ENCODE measurements at places on chromosomes 7 and 10.

DNA sequence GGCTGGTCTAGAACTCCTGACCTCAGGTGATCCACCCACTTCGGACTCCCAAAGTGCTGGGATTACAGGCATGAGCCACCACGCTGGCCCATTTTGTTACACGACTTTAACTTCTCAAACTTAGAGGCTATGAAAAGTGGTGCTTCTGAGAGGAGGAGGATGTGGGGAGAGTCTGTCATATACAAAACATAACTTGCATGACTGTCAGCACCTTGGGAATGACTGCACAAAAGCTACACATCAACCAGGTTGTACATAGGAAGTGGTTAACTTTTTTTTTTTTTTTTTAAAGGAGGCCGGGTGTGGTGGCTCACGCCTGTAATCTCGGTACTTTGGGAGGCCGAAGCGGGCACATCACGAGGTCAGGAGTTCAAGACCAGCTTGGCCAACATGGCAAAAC lies 43.4 kb upstream of the GSDME start:
- no peak for DNase-seq

DNA sequence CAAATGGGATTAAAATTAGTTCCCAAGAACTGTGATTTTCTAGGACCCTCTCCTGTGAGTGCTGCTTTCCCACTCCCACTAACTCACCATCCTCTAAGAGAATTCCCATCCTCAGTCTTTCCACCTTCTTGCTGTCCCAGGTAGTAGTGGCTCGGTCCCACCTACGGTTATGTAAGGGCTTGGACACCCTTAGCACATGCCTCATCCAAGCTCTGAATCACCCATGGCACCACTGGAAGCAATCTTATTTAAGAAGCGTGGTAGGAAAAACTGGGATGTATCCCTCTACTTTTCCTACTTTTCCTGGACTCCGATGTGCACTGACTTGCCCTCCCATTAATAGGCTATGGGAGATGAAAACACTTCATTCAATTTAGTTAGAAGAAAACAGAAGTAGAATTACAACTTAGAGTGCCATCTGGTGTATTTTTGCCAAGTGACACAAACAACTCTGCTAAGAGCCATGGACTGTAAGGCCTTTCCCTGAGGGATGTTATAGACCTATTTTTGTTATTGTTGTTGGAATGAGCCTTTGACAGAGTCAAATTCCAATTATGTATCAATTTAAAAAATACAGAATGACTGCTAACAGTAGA lies 13.7 kb upstream of the ANKRD22 start:
- no peak for DNase-seq

GRCh38 chr10:64699244-64699643 lies 1178.0 kb downstream of the REEP3 start:
- DNase-seq, result no peak

GRCh38 chr7:120475994-120476393 lies 203.0 kb downstream of the KCND2 start:
- no peak for DNase-seq

DNA sequence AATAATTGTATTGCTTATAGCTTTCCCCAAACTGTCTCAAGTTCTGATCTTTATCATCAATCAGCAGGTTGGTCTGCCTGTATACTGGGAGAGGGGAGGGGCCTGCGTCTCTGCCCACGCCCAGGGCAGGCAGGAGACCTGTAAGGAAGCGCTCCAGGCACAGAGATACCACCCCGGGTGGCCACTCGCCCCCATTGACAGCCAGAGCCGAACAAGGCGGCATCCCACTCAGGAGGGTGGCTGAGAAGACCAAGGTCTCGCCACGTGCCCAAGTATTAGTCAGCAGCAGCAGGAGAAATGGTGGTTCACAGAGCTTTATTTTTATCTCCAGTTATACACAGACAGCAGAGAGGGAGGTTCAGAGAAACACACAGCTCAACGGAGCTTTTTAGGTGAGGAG lies 7.2 kb downstream of the STK32C start:
- no peak for DNase-seq

DNA sequence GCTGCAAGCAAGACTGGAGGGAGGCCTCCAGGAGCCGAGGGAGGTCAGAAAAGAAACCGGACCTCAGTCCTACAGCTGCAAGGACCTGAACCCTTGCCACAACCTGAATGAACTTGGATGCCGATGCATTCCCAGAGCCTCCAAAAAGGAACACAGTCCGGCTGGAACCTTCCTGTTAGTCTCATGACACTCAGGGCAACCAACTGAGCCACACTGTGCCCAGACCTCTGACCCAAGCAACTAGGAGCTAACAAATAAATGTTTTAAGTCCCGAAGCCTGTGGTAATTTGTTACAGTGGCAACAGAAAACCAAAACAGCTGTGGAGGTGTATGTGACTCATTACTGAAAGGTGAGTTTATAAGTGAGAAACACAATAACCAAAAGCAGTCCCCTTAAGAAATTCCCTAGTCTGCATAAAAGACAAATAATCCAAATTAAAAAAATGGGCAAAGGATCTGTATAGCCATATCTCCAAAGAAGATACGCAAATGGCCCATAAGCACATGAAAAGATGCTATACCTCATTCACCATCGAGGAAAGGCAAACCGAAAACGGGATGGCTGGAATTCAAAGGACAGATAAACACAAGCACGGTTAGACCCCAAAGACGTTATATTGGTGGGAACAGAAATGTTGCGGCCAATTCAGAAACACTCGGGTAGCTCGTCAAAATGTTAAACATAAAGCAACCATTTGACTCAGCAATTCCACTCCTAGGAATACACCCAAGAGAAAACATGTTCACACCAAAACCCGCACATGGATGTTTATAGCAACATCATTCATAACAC lies 24.8 kb downstream of the GNA12 start:
- DNase-seq, result no peak

DNA sequence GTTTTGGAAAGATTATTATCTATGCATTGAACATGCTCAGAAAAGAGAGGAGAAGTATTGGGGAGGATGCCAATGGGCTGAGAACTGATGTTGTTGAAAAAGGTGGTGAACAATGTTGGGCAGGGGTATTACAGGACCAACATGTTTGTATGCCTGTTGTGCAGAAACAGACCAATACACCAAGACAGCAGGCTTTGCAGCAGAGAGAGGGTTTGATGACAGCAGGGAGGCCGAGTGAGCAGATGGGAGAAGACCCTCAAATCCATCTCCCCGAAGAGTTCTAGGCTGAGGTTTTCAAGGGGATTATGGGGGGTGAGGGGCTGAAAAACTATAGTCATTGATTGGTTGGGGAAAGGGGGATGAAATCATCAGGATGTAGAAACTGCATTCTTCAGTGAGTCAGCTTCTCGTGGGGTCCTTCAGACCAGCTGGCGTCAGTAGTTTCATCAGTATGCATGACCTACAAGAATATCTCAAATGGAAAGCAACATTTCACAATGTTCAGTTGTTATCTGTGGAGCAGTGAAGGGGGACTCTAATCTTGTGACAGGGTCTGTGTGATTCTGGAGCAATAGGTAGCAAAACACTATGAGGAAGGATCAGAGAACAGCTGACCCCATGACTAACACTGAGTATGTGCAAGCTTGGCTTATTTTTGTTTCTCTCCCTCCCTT lies 167.8 kb downstream of the BAMBI start:
- no peak for DNase-seq

- no peak for DNase-seq
Observed at GRCh38 chr7:109901926-109902325, 1189.0 kb upstream of the LRRN3 start.

DNA sequence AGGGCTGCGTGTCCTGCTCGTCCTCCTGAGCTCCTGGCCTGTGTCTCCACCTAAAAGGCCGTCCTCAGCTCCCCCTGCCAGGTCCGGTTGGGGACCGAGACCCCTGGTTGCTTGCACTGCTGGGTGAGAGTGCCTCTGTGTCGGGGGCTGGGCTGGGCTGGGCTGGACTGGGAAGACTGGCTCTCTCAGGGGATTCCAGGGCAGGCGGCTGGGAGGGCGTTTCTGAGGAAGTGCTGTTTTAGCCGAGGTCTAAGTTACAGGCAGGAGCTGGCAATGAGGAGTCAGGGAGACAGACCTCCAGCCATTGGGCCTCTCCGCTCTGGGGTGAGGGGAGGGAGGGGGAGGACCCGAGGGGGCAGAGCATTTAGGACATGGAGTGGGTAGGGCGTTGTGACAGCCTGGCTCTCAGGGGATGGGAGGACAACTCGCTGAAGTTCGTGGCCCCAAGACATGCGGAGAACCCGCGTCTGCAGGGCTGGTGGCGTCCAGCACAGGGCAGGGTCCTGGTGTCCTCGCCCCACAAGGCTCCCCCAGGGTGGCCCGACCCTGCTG lies 20.9 kb downstream of the FOXK1 start:
- no peak for DNase-seq

DNA sequence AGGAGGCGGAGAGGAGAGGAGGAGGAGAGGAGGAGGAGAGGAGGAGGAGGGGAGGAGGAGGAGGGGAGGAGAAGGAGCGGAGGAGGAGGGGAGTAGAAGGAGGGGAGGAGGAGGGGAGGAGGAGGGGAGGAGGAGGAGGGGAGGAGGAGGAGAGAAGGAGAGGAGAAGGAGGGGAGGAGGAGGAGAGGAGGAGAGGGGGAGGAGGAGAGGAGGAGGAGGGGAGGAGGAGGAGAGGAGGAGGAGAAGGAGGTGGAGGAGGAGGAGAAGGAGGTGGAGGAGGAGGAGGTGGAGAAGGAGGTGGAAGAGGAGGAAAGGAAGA lies 15.5 kb upstream of the CRCP start:
- no peak for DNase-seq

GRCh38 chr10:87670586-87670985 lies 10.9 kb downstream of the PAPSS2 start:
- no peak for DNase-seq

DNA sequence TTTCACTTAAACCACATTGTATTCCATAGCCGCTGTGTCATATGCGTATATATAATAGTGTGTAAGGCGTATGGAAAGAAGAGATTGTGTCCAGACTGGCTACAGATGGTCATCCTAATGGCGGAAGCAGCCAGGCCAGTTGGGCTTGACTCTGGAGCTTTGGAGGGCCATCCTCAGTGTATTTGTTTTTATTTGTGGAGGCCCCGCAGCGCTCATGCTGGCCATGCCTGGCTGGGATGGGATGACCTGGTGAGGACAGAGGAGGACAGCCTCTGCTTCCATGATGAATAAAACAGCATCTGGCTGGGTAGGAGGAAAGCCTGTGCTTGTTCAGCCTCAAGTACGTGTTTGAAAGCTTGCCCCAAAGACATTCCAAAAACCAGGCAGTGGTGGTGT lies 220.3 kb downstream of the EBF3 start:
- no peak for DNase-seq

DNA sequence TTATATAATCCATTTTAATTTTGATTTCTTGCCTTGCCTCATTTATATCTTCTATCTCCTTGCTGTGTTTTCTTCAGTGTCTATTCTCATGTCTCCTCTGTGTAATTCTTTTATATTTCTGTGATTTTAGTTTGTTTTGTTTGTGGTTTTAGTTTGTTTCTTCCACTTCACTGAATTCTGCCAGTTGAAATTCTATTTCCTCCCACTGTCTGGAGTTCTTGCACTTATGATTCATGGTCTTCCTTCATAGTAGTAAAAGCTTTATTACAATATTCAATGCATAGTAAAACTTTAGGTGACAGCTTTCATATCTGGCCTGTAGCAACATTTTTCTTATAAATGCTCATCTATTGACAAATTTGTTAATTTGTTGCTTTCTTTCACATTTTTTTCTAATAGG lies 113.3 kb downstream of the MAGI2 start:
- DNase-seq, result no peak

DNA sequence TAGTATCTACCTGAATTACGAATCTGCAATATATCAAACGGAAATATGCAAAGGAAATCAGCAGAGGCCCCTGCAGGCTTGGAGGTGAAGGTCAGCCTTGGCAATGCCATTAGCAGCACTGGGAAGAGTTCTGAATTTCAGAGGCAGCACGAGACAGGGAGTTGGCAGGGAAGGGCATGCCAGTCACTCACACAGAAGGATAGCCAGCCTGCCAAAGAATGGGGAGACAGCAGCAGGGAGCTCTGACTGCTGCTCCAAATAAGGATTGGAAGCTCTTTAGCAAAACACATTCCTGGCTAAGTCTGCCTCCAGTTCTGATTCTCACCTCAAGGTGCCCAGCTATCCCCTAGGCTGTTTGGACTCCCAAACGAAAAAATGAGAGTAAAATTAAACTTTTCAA lies 188.0 kb downstream of the PDE1C start:
- DNase-seq, result no peak

GRCh38 chr7:70091362-70091761 lies 493.1 kb downstream of the AUTS2 start:
- no peak for DNase-seq

DNA sequence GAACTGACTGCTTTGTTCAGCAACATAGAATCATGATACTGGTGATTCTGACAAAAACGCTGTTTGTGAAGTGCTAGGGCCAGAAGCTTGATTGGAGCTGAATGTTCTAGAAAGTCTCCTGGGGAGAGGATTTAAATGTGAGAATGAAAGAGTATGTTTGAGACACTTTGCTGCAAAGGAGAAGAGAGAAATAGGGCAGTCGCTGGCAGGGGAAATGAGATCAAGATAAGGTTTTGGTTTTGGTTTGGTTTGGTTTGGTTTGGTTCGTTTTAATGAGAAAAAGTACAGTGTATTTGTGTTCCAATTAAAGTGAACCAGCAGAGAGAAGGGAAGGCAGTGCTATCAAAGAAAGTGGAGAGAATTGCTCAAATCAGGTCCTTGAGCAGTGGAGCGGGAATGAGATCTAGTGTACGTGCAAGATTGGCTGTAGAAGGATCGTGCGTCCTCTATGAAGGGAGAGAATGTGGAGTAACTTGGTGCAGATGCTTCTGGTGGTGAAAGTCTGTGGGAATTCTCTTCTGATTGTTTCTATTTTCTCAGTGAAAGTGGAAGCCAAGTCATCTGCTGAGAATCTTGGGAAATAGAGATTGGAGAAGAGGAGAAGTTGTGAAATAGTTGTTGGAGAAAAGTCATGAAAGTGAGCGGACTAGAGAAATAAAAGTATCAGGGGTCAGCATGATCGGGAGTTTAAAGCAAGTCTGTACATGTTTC lies 270.5 kb downstream of the CCDC3 start:
- DNase-seq, result no peak

- no peak for DNase-seq
Observed at GRCh38 chr10:107717046-107717445, 552.5 kb upstream of the SORCS1 start.

GRCh38 chr10:21445163-21445562 lies 80.3 kb downstream of the SKIDA1 start:
- DNase-seq, result no peak

- DNase-seq, result no peak
Observed at GRCh38 chr7:151083824-151084160, 499 bp upstream of the TMUB1 start.

DNA sequence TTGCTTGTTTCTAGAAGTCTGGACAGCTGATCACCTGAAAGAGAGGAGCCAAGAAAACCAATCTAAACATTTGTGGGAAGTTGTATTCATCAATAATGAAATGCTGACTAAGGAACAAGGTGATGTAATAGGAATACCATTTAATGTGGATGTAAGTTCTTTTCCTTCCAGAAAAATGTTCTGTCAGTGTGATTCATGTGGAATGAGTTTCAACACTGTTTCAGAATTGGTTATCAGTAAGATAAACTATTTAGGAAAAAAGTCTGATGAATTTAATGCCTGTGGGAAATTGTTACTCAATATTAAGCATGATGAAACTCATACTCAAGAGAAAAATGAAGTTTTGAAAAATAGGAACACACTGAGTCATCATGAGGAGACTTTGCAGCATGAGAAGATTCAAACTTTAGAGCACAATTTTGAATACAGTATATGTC lies 39.8 kb upstream of the ZNF37A start:
- DNase-seq, result no peak
